ENCODE measurements at places on chromosomes 7 and 10. TPM values are rescaled to one million over a fixed set of nuclear protein-coding genes. Genes with fewer than 3 reads are reported as not detected.

GNGT1 gene
- total RNA-seq, result not detected

PSPH gene
- 7.4 TPM for total RNA-seq

GPR158 gene
- not detected for total RNA-seq

LRWD1 gene
- 16.1 TPM for total RNA-seq

INHBA gene
- total RNA-seq, result 1.4 TPM

HILPDA gene
- total RNA-seq, result 38.1 TPM

TCAF2 gene
- 15.5 TPM for total RNA-seq

LIPN gene
- 40.6 TPM for total RNA-seq

CLRN3 gene
- total RNA-seq, result not detected

PLA2G12B gene
- not detected for total RNA-seq
